ENCODE measurements at places on chromosomes 3 and 15. TPM values are rescaled to one million over a fixed set of nuclear protein-coding genes. Genes with fewer than 3 reads are reported as not detected.

USP50 gene
- not detected for total RNA-seq

USF3 gene
- 8.1 TPM for total RNA-seq

DNA sequence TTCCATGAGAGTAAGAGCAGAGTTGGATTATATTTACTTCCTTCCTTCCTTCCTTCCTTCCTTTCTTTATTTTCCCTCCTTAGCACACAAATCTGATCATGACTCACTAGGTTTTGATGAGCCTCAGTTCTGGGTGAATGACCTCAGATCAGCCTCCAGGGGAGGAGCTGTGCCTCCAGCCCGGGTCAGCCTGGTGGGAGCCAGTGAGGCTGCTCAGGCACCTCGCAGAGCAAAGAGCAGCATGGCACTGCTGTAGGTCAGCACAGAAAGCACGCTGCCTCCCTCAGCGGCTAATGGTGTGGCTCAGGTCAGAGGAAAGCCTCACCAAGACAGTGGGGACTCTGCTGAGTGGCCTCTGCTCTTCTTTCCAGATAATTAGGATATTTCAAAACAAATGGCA is 108.5 kb downstream of the SYNPR start:
- no peak for DNase-seq

- DNase-seq: no peak
Observed at GRCh38 chr15:99844150-99844549, 110.9 kb upstream of the LYSMD4 start.

DNA sequence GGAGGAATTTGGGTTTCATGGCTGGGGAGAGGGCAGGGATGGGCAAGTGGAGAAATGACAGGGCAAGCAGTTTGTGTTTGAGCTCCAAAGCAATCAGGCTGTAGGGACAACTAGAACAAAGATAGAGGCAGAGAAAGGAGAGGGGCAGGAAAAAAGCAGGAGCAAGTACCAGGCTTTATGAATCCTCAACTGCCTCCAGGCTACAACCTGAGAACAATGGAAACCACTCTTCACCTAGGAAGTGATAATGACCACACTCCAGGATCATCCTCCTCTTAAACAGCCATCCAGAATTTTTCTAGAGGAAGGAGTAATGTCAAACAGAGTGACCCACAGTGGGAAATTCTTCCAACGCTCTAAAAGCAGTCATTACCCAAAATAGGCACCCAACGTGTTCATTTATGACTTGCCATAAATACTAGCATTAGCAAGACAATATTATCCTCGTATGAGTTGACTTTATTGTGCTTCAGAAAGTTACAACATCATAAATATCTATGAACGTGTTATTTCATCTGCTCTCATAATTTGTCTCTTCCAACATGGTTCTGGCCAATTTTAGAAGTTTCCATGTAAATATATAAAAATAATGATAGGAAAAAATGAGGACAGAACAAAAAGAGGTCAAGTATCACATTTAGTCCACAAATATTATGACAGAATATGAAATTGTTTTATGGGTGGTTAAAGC is 50.5 kb downstream of the TNFAIP8L3 start:
- DNase-seq: no peak

- DNase-seq: no peak
Observed at GRCh38 chr3:183534249-183534648, 21.3 kb downstream of the KLHL6 start.

GRCh38 chr3:143092191-143092590 is 27.4 kb upstream of the CHST2 start:
- DNase-seq: no peak

GRCh38 chr3:85304360-85304964 is 345.7 kb downstream of the CADM2 start:
- no peak for DNase-seq

DNA sequence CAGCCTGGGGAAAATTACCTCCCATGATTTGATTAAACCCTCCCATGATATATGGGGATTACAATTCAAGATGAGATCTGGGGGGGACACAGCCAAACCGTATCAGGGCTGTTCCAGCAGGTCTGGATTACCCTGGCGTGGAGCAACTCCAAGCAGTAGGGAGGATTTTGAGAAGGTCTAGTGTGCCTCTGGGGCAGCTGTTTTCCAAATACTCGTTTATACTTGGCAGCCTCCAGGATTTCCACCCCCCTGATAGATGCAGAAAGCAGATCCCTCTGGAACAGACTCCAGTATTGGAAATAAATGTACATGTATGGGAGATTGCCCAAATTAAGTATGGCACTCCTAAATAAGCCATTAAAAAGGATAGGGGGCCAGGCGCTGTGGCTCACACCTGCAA is 7.7 kb upstream of the IRAK2 start:
- no peak for DNase-seq

DNA sequence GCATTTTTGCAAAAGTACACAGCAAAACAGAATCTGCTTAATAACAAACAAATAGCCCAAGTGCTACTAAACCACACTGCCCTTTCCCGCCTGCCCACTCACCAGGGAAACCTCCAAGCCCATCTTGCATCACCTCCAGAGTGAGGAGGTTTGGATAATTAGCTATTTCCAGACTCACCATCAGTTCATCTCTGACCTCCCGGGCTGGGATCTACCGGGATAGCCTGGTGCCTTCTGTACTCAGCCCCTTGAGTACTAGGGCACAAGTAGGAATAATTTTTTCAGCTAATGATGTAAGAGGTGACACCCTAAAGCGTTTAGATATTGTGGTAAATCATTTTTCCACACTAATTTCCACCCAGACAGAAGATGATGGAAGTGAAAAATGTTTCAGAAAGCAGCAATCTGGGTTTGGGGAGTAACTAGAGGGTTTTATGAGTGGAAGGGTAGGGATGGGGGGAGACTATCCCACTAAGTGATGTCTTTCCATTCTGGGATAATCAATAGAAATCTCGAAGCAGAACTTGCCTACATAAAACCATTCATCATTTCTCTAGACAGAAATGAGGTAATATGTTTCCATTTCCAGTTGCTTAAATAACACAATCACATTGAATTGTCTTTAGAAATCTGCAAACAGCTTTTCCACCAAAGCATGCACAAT is 40.9 kb downstream of the TAFA4 start:
- no peak for DNase-seq

GCHFR gene
- total RNA-seq: 0.22 TPM

- DNase-seq: no peak
Observed at GRCh38 chr3:9251055-9251786, 1.8 kb upstream of the SRGAP3 start.
